ENCODE measurements at places on chromosomes 16 and 17.

GRCh38 chr17:39104046-39104445, 47.4 kb downstream of the PLXDC1 start:
- no peak for DNase-seq

DNA sequence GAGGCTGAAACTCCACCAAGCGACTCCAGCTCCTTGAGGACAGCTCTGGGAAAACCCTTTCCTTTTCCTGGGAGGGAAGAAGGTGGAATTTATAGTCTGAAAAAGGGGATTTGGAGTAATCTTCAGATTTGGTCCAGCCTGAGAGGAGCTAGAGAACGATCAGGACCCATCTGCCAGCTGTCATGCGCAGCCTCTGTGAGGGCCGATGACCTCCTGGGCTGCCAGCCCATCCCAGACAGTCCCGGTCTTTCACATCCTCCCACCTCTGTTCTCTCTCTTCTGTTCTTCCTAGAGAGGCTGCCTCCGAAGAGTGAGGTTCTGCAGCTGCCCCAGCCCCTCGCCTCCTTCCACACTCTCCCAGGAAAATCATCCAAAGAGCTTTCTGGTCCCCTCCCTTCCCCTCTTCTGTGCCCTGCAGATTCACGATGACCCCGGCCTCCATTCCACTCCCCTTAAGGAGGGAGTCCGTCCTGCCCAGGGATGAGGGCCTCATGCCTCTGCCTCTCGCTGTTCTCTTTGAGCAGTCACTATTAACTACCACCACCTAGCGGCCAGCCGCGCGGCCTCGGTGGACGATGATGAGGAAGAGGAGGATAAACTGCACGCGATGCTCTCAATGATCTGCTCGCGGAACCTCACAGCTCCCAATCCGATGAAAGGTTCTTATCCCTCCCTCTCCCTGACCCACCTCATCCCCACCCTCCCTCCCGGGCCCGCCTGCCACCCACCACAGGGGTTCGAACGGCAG, 29.6 kb downstream of the SGSM2 start:
- no peak for DNase-seq

GRCh38 chr17:9346296-9346926, 229.2 kb downstream of the STX8 start:
- no peak for DNase-seq

- no peak for DNase-seq
Measured at GRCh38 chr17:69223809-69224208, 4.8 kb downstream of the ABCA10 start.

DNA sequence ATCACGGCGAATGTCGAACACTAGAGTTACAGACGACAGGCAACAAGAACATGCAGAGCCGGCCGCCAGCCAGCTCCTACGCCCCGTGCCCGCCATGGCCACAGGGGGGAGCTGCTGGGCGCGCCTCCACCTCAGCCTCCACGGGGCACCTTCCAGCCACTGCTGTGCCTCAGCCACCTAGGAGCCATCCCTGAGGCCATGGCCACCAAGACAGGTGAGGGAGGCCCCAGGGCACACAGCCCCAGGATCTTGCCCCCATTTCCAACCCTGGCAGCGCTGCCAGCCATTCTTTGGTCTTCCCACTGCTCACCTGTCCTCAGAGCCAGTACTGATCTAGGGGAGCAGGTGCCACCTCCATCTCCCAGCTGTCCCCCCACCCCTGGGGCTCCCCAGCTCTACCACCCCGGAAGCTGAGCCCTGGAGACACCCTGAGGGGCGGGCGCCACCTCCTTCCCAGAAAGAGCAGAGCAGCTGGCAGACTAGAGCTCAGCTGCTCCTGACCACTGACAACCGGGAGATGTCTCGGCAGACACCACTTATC, 11.8 kb downstream of the GNPTG start:
- DNase-seq, result peak; percentile 23

DNA sequence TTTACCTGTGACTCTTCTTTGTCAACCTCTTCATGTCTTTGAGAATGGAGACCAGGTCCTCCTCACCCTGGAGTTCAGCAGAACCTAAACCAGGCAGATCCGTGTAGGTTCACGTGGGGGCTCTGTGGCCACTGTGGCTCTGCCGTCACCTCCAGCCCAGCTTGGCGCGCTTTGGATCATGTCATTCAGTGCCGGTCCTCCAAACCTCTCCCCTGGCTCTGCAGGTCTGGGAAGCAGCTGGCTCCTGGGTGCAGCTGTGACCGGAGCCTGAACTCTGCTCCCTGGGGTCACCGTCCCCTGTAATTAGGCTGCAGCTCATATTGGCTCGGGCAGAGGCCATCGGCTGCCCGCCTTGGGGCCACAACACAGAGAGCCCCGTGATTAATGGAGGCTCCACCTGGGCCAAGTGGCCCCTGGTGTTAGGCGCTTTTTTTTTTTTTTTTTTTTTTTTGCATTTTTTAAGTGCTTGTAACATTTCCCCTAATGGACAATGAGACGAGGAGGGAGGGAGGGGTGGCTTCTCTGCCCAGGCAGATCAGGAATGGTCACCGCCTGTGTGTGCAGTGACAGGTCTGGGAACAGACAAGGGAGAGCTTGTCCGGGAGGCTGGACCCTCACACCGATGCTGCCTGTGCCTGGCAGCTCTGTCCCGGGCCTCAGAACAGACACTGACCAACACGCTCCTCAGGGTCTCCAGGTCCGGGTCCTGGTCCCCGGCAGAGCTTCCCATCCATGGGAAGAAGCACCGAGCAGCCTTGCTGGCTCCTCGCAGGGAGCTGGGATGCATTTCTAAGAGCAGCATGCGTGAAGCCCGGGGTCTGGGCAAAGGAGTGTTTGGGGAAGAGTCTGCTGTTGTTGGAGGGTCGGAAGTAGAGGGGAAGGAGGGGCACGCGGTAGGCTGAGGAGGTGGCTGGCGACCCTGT, 247.9 kb downstream of the SEC14L1 start:
- no peak for DNase-seq

GRCh38 chr17:64500862-64501765, 4.3 kb upstream of the POLG2 start:
- no peak for DNase-seq

DNA sequence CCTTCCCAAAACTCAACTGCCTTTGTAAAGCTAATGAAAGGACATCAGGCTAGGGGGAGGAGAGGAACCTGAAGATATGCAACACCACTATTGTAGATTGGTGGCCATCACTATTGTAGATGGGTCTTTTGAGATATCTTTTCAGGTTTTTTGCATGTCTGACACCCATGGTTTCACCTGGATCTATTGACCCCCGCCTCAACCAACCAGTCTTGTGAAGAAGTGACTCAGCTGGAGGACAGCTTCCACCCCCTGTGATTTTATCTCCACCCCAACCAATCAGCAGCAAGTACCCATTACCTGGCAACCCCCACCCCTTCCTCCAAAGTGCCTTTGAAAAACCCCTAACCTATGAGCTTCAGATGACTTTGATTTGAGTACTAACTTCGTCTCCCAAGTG, 382.6 kb upstream of the GOT2 start:
- DNase-seq, result no peak

DNA sequence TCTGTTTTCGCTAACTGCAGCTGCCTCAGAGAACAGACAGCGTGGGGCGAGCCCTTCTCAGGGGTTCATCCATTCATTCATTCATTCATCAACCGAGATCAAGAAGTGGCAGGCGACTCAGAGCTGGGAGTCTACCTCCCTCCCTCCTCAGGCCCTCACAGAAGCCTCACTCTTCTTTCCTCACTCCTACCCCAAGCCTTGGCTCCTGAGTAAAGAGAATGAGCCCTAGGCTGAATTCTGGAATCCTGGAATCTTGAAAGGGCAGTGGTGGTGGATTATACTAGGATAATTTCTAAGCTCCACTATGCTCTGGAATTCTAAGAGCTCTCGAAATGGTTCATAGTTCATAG, 2.3 kb upstream of the DLX3 start:
- DNase-seq, result no peak

GRCh38 chr16:361341-361871, 8.9 kb upstream of the AXIN1 start:
- no peak for DNase-seq

- no peak for DNase-seq
Measured at GRCh38 chr16:8887952-8888560, 5.9 kb downstream of the LITAFD start.

GRCh38 chr16:17245776-17246175, 225.0 kb downstream of the XYLT1 start:
- DNase-seq, result no peak

DNA sequence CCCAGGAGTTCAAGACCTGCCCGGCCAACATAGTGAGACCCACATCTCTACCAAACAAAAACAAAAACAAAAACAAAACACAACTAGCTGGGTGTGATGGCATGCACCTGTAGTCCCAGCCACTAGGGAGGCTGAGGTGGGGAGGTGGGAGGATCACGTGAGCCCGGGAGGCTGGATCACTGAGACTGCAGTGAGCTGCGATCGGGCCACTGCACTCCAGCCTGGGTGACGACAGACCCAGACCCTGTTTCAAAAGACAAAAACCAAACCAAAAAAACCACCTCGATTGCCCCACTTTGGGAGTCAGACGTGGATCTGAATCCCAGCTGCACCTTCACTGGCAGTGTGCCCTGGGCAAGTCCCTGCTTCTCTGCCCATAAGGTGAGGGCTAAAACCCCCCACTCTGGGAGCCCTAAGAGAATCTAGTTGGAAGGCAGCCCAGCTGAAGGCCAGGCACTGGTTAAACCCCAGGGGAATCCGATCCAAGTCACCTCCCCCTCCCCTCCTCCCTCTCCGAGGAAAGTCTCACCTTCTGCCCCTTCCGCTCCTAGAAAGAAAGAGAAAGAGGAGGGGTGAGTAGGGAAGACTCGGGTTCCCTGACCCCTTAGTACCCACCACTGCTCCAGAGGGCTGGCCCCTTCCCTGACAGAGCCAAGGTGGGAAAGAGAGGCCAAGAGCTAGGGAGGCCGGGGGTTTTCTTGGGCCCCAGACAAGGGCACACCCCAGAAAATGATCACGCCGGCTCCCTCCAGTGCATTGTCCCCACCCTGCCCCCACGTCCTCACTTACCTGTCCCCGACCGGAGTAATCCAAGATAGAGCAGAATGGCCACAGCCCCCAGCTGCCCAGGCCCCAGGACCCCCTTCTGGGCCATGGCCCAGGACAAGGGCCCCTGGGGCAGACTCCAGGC, 647 bp downstream of the PRSS8 start:
- DNase-seq, result peak; percentile 52

GRCh38 chr16:46836534-46837530, 5.9 kb upstream of the C16orf87 start:
- peak; percentile 64 for DNase-seq

DNA sequence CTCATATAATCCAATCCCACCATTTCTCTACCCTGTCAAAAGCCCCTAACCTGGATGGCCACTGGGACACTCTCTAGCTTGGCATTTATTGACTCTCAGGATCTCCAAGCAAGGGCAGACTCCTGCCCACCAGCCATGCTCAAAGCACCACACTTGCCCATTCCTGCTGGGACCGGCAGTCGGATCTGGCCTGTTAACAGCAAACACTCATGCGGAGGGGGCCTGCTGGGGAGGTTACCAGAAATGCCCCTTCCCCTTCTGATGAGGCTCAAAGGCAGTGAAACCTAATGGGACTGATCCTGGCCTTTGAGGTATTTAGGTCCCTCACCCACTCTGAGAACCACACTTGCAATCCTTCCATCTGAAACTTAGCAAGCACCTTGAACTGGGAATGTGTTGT, 6.5 kb upstream of the CCL1 start:
- no peak for DNase-seq

DNA sequence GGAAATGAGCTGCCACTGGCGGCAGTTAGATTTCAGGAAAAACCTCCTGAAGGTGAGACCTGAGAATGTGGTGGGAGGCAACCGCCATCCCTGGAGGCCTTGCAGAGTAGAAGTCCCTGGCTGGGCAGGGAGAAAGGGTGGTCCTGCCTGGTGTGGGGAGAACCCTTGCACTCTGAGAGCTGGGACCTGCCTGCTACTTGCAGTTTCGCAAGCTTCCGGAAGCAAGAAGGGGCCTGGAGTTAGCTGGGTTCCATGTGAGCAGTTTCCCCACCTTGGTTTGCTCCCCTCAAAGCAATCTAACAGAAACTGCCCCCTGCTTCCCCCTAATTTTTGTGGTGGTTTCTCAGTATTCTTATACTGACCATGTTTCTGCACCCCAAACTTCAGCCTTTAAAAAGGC, 6.5 kb downstream of the ZNF629 start:
- no peak for DNase-seq

DNA sequence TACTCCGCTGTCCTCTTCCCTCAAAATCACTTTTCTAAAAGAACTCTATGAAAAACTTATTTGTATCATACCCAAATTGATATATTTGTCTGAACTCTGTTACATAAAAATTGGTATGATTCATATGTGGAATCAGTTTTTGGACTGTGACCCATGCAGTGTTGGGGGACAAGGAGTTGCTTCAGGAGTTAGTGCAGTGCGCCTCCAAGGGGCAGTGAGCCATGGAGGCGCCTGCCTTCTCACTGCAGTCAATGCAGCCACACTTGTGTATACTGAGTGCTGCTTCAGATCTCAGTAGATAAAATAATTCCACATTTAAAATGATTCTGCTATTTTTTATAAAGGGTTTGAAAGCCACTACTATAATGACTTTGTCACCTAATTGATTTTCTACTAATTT, 32.5 kb downstream of the DGKE start:
- DNase-seq, result no peak

GRCh38 chr17:21124086-21124485, 2.7 kb upstream of the DHRS7B start:
- no peak for DNase-seq

GRCh38 chr16:86039606-86040005, 140.6 kb downstream of the IRF8 start:
- no peak for DNase-seq

GRCh38 chr16:82735673-82736091, 108.9 kb downstream of the CDH13 start:
- DNase-seq, result no peak

- peak; percentile 31 for DNase-seq
Measured at GRCh38 chr16:55622930-55623561, 32.7 kb upstream of the SLC6A2 start.

DNA sequence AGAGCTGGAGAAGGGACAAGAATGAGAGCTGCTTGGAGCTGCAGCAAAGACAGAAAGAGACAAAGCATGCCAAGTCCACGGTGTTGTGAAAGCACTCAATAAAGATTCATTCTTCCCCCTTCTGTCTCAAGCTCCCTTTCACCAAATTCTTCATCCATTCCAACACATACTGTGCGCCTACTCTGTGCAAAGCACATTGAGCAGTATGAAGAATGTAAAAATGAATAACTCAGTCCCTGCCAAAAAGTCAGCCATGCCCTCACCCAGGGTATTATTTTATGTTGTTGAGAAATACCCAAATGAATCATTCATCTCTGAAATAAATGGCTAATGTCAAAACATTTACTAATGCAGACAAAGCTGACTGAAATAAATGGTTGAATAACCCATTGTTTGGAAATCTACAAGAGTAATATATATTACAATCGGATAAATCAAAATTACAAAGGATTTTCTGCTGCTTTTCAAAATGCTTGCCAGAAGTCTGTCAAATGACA, 282.9 kb upstream of the IRX5 start:
- DNase-seq, result peak; percentile 87

GRCh38 chr16:75402821-75403475, 30.4 kb downstream of the CFDP1 start:
- DNase-seq, result peak; percentile 60

Data from bronchial epithelial cell (primary cell).